ENCODE measurements at places on chromosomes 5 and 9.

- no peak for DNase-seq
These were observed 169.4 kb upstream of the TMEM161B start for GRCh38 chr5:88438006-88438405.

- DNase-seq = no peak
These were observed 86.3 kb downstream of the NLN start for GRCh38 chr5:65808251-65808741.

- DNase-seq = peak; percentile 1
These were observed 93.0 kb downstream of the PHF2 start for GRCh38 chr9:93669116-93669957.

DNA sequence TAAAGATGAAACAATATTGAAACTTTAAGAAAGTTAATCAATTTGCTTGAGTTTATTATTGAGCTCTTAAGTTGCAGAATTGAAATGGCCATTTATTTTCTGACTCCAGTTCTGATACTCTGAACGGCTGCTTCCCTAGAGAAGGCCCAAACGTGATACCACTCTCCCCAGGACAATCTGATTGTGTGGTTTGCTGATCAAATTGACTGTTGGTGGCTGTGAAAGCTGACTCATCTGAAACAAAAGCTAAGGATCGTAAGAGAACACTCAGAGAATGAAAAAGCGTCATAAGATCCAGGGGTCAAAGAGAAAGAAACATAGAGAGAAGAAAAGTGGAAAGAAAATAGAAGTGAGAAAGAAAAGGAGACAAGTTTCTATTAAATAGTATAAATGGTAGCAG is 147.2 kb downstream of the IZUMO3 start:
- no peak for DNase-seq

DNA sequence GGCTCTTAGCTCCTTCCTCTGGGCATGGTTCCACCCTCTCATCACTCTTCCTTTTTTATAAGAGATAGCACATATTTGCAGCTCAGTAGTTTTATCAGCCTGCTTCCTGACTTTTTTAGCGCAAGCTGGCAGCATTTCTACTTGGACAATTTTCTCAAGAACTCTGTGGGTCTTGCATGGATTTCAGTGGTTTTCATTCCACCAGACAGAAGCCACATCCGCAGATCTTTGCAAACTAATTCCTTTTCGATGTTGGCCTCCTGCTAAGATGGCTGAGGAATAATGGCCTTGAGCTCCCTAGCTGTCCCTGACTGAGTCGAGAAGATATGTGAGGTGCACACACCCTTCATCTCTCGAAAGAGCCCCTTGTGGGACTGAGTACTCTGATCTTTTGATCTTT is 49.5 kb downstream of the GALNT12 start:
- DNase-seq = no peak

- DNase-seq = no peak
These were observed 14.7 kb downstream of the PBX3 start for GRCh38 chr9:125761676-125762450.

- DNase-seq = no peak
These were observed 518.9 kb downstream of the CTNND2 start for GRCh38 chr5:11385251-11385900.

DNA sequence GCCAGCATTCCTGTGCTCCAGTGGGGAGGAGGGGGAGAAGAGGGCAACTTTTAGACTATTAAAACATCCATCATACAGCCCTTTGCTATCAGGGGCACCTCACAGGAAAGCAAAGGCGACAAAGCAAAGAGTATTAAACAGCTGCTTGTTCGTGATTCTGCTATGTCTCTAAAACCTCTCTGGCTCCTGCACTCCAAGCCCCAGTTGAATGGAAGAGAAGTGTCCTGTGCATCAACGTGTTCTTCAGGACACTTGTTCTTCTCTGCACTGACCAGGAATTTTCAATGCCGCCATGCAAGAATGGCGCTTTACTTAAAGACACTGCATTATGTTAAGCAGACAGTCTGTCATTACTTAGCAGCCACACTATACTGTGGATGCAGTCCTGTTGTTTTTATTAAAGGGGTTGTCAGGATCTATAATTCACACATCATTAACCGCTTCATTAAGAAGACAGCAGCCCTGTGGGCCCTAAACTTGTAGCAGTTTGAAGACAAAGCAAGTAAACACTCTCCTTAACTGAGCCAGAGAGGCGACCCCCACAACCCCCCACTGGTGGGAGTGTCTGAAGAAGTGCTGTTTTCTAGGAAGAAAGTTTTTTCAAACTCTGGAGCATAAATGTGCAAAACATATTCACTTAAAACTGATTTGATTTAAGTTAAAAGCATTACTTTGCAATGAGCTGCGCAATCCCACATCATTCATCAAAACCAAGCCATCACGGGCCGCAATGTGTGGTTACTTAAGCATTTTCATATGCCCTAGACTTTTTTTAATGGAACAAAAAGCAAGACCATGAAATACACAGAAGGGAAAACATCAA is 164.5 kb downstream of the ZNF608 start:
- DNase-seq = no peak

DNA sequence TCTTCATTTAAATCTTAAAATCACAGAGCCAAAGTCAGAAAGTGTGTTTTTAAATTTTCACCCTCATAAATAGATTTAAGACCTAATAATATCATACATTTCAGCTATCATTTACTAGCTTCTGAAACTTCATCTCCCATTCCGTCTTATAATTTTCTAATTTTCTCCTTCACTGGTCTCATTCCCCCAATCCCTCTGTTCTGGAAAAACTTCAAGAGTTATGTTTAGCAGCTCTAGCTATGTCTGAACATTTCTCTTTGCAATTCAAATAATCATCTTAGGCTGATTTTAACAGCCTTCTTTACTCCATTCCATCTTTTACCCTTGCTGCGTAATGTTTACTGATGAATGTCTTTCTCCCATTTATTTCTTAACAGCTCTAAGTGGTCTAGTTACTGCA is 192.4 kb downstream of the SLF1 start:
- DNase-seq = no peak

GRCh38 chr5:88823201-88823600 is 59.8 kb downstream of the MEF2C start:
- no peak for DNase-seq

Measured in DND-41 (cell line).